Cerebellum (tissue), 4 donors: ENCODE measurements at places on chromosomes 2 and 18. TPM values are rescaled to one million over a fixed set of nuclear protein-coding genes. Genes with fewer than 3 reads are reported as not detected.
A peak's percentile ranks its signal among the peaks of the same experiment; 100 is the strongest.

CD8B gene
- total RNA-seq, result 0.27 TPM

DNA sequence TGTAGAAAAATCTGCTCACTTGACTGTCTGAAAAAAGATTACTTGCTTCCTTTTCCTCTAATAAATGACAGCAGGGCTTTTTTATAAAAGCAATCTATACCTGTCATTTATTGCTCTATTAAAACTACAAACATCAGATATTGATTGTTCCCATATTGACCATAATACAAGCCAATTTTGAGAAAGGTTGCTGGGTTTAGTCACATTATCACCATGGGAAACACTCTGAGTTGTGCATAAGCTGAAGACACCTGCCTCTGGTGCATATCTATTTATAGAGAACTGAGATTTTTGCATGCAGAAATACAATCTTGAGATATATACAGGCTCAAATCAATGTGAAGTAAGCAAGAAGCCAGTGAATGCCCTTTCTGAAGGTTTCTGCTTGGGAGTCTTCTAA is 853.9 kb downstream of the DCC start:
- no peak for DNase-seq

FBLN7 gene
- 5.3 TPM for total RNA-seq

DNA sequence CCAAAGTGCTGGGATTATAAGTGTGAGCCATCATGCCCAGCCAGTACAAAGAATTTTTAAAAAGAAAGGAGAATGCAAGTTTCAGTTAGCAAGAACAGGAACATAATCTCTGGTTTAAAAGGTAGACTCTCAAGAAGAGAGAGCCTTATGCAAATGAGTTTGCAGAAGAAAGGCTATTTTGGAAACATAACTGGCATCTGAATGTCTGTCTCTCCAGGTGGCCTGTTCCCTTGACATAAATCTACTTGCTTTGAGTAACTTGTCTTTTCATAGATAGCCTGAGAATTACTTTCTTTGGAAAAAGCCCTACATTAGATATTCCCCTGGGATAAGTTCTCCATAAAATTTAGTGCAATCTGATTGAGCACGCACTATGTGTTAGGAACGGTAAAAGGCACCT is 109.6 kb downstream of the ICOS start:
- DNase-seq, result no peak

DNA sequence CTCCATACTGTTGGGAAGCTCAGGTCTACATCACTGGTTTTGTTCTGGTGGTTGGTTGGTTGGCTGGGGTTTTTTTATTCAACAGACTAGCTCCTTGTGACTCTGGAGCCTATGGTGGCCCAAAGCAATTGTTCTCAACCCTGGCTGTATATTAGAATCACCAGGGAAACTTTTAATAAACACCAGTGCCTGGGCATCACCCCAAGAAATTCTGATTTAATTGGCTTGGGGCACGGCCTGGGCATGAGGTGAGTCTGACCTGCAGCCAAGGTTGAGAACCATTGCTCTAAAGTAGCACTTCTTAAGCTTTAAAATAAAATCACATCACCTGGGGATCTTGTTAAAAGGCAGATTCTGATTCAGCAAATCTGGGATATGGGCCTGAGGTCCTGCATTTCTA is 184.1 kb downstream of the C1D start:
- peak; percentile 25 for DNase-seq

DNA sequence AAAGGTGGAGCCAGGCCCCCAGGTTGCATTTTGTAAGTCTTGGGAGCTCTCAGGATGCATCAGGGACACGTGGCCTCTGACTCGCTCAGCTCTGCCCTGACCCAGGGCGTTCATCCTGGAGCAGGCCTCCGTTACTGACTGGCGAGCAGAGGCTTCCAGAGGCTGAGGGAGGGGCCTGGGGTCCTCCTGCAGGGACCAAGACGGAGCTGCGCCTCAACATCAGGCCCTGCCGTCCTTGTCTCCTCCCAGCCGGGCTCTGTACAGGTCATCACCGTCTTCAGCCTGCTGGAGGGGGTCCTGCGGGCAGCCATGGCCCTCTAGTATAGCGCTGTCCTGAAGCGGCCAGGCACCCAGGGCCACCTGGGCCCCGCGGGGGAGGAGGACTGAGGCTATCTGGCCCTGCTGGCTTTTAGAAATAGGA is 10.2 kb upstream of the ALPP start:
- DNase-seq, result no peak

GRCh38 chr2:119108186-119108585 is 50.4 kb downstream of the C1QL2 start:
- DNase-seq, result no peak

UGT1A10 gene
- not detected for total RNA-seq

SERPINB4 gene
- total RNA-seq, result not detected
